Head of caudate nucleus (tissue), 42 donors: ENCODE measurements at places on chromosomes 3 and 15.

DNA sequence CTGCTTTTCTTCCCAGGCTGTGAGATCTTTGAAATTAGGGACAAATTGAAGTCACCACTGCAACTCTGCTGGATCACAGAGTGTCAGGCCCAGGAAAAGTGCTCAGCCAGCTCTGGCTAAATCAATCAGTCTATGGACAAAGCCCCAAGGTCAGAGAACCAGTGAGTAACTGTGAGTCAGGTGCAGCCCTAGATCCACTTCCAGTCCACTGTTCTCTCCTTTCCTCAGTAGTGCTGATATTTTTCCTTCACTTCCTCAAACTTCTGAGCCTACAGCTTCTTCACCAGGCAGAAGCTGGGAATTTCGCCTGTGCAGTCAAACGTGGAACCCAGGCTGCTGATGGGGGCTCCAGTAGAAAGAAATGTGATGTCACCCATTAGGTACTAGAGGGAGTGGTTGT is 75.1 kb upstream of the TRIM42 start:
- no peak for DNase-seq

GRCh38 chr3:46359733-46360493 is 6.0 kb downstream of the CCR2 start:
- DNase-seq = no peak

- peak; percentile 31 for DNase-seq
Observed at GRCh38 chr15:35746121-35746520, 200.2 kb upstream of the DPH6 start.

GRCh38 chr3:151318313-151318712 is 1.7 kb upstream of the GPR87 start:
- DNase-seq = no peak

DNA sequence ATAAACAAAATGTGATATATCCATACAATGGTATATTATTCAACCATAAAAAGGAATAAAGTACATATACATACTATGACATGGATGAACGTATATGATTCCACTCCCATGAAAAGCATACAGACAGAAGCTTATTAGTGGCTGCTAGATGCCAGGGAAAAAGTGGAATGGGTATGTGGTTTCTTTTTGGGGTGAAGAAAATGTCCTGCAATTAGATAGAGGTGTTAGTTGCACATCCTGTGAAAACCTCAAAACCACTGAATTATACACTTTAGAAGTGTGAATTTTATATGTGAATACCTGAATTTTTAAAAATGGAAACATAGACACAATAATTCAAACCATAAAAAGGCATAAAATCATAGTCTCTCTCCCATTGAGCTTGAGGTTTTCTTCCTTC is 11.2 kb downstream of the DENND6A start:
- no peak for DNase-seq

- no peak for DNase-seq
Observed at GRCh38 chr3:7207928-7208327, 347.0 kb downstream of the GRM7 start.

DNA sequence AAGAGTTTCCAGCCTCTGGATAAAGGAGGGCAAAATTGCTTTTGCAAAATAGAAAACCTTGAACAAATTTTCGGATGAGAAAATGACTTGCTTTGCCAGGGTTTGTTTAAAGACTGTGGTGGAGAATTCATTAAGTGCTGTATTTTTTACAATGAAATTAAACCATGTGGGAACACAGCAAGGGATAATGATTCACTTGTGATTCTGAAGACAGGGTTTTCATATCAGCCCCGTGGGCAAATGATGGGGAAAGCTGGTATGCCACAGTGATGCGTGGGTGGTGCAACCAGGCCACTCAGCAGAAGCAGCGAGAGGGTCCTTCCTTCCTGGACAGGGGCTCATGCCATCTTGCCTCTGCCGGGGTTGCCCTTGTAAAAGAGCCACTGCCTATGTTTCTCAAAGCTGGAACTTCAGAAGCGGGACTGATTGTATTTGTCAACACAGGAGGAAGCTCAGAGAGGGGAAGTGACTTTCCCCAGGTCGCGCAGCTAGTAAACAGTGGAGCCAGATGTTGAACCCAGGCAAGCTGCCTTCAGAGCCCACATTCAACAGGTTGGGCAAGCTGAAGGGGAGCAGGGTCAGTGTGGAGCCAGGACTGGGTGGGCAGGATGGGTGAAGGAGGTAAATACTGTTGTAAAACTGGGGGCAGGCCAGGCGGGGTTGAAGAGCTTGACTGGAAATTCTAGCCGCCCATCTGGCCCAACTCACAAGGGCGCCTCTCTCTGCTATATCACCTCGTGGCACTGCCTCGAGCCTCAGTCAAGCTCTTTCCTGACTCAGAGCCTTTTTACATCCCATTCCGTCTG is 79.1 kb downstream of the TOP2B start:
- DNase-seq = no peak
